ENCODE measurements at places on chromosomes 12 and 14. TPM values are rescaled to one million over a fixed set of nuclear protein-coding genes. Genes with fewer than 3 reads are reported as not detected.

CSRP2 gene
- total RNA-seq: 202 TPM

- no peak for ATAC-seq
Observed at GRCh38 chr14:72577521-72577920, 316.4 kb downstream of the DPF3 start.

LRP6 gene
- total RNA-seq: 41.5 TPM

GRCh38 chr14:51603495-51603894 lies 48.2 kb upstream of the FRMD6 start:
- no peak for ATAC-seq

GRCh38 chr14:42563313-42563712 lies 956.6 kb downstream of the LRFN5 start:
- no peak for ATAC-seq

DNA sequence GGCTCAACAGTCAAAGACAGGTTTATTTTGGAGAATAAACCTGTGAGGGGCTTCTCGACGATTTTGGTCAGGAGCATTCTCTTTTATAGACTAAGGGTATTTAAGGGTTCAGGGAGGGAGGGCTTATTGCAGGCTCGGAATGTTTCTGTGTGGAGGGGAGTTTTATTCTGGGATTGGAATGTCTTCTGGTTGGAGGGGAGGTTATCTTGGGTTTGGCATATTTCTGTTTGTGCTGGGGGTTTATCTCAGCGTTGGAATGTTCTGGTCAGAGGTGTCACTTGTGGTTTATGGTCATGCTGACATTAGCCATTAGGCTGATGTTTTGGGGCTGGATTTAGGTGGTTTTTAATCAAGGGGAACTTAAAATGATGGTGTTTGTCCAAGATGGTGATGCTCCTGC lies 103.9 kb downstream of the SUDS3 start:
- ATAC-seq: no peak

TTC9 gene
- total RNA-seq: 6.1 TPM
